ENCODE measurements at places on chromosomes 7 and 10. TPM values are rescaled to one million over a fixed set of nuclear protein-coding genes. Genes with fewer than 3 reads are reported as not detected.

Gene PCLO
- total RNA-seq: 1.3 TPM

DNA sequence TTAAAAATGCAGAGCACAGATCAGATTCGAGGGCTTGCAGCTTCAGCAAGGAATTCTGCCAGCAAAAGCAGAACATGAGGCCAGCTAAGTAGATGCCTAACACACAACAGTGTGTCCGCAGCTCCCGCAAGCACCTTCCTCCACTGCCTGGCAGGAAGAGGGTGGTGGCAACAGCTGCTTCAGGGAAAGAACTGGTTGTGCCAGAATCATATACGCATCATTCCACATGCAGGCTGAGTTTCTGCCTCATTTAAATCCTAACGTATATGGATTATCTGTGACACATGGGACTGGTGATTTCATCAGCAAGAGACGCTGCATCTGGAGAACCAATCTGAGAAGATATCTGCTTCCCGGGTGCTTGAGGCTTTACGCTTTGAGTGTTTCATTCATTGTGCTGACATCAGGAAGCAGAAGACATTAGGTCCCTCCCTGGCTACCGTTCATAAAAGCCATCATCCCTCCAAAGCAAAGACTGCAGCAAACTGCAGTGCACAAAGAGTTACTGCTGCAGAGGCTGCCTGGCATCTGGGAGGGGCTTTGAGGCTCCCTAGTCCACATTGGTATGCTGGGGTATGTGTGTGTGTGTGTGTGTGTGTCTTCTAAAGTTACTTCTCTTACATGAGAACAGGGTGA, 78.8 kb downstream of the FAM13C start:
- DNase-seq: no peak

Gene IL15RA
- total RNA-seq: 6.4 TPM

Gene ZNF212
- 14.9 TPM for total RNA-seq

Gene ATP6V0A4
- total RNA-seq: not detected

Gene FXYD4
- not detected for total RNA-seq

DNA sequence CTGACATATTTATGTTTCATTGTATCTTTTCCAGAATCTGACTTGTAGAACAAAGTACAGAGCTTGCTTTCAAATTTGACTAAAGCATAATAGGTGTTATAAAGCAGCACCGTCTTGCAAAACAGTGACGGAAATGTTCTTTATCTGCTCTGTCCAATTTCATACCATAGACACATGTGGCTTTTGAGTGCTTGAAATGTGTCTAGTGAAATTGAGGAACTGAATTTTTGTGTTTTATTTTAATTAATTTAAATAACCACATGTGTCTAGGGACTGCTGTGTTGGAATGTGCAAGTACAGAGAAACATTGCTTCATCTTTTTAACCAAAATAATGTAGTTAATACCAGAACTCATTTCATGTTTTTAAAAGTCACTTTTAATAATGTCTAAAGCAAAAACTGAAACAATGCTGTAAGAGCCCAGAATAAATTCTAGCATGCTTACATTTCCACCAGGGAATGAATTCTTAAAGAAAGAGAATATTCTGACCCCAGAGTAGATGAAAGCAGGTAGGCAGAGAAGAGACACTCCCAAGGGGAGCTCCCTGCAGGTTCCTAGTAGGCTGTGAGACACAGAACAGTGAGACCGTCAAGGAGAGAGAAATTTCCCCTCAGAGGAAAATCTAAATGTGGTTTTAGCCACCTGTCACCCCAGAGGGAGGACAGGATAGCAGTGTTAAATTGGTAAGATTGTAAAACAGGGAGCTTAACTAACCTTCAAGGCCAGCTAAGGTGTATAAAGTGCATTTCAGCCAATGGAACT, 175.3 kb upstream of the KMT2E start:
- no peak for DNase-seq
